ENCODE measurements at places on chromosomes 3 and 15.

GRCh38 chr15:40927495-40927872, 1.7 kb upstream of the DLL4 start:
- peak; percentile 88 for DNase-seq

DNA sequence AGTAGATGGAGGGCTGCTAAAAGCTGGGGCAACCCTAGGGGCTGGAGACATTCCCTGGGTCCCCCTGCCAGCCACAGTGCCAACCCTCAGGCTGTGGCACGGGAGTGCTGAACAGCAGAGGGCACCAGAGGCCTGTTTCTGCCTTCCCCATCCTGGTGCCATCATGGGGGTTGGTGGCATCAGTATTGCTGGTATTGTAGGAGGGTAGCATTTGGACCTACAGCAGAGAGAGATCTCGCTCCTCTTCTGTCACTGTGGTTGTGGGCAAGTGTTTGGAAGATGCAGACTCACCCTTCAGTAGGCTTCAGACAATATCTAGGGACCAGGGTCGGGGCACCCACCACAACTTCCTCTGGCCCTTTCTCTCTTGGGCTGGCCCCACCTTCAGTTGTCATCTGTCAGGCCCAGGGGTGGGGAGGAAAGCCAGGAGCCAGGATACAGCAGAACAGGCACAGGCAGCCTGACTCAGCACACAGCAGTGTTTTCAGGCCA, 123.5 kb downstream of the RPLP1 start:
- peak; percentile 59 for DNase-seq

GRCh38 chr3:41405466-41405865, 206.2 kb downstream of the CTNNB1 start:
- no peak for DNase-seq

GRCh38 chr3:55923626-55924025, 436.5 kb upstream of the WNT5A start:
- DNase-seq, result peak; percentile 17
